Esophagus (tissue), 2 donors: ENCODE measurements at places on chromosomes 2 and 18. TPM values are rescaled to one million over a fixed set of nuclear protein-coding genes. Genes with fewer than 3 reads are reported as not detected.

IWS1 gene
- polyA plus RNA-seq = 14.1 TPM

RAB6C gene
- polyA plus RNA-seq = not detected

NEU4 gene
- not detected for polyA plus RNA-seq

PMAIP1 gene
- 7.4 TPM for polyA plus RNA-seq

PRKAG3 gene
- polyA plus RNA-seq = not detected

AKAIN1 gene
- not detected for polyA plus RNA-seq

MFSD2B gene
- 0.05 TPM for polyA plus RNA-seq

CTIF gene
- 22.7 TPM for polyA plus RNA-seq

SLC5A7 gene
- 0.02 TPM for polyA plus RNA-seq

NCKAP1 gene
- polyA plus RNA-seq = 46.7 TPM

CRACDL gene
- polyA plus RNA-seq = 9.1 TPM
